ENCODE measurements at places on chromosomes 16 and 17.

DNA sequence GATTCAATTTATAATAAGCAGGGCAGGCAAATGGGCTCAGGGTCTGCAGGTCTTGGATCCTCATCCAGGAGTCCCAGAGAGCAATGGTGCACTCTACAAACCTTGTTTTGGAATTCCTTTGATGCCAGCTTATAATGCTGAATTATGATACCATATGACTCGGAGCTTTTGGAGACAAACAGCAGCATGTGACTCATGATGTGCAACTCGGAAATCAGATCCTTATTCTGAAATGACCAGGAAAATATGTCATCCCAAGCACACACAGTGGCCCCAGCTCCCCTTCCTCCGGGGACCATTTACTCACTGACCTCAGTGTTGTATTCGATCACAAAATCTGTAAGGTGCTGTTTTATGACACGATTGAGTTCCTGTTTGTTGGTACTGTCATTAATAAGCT lies 20.2 kb upstream of the UMOD start:
- DNase-seq, result no peak

DNA sequence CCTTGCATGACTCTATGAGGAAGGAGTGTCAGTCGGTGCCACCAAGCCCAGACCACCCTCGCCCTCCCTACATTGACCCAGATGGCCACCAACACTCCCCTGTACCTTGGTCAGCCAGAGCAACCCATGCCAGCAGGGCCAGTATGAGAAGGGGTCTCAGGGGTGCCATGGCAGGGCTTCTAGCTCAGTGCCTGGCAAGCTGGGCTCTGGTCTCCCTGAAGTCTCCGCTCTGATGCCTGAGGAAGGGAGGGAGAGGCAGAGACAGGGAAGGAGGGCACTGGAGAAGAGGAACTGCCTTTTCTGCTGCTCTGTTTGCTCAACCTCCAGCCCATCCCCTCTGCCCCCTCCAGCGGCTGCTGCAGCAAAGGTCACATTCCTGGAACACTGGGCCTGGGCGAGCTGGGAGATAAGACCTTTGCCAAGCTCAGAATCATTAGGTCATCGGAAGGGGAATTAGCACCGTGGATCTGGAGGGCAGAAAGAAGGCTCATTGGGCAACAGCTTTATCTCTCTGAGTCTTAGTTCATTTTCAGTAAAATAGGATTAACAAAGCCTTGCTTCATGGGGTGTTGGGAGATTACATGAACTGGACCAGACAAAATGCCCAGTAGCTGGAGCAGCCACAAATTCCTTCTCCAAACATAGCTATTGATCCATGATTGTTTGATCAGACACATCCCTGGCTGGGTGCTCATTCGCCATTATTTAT lies at the start of gene VTN:
TSS of gene VTN (minus strand) at position 273 of the 709 bp plus-strand sequence. CDS start at position 169, 104 bp downstream.
- no peak for DNase-seq

GRCh38 chr16:56936950-56937349 lies 5.0 kb downstream of the HERPUD1 start:
- DNase-seq, result no peak

GRCh38 chr17:70552230-70552981 lies 383.1 kb downstream of the KCNJ2 start:
- no peak for DNase-seq

DNA sequence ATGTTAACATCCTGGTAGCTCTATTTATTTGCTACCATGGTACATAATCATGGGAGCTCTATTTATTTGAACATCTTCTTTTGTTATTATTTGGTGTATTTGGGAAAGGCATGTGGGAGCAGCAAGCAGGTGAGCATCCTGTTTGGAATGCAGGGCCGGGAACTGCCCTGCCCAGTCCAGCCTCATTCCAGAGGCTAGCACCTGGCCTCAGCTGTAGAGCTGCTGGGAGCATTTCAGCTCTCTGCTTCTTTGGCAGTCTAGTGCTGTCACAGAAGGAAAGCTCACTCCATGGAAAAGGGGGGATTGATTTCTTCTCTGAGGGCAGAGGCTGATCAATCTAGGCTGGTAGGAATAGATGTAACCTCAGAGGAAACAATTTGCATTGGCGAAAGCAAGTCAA lies 112.5 kb downstream of the WWOX start:
- no peak for DNase-seq

- DNase-seq, result no peak
Observed at GRCh38 chr16:67170168-67170948, at the start of gene NOL3. Gene NOL3, plus strand, starts transcription at chr16:67170538.

DNA sequence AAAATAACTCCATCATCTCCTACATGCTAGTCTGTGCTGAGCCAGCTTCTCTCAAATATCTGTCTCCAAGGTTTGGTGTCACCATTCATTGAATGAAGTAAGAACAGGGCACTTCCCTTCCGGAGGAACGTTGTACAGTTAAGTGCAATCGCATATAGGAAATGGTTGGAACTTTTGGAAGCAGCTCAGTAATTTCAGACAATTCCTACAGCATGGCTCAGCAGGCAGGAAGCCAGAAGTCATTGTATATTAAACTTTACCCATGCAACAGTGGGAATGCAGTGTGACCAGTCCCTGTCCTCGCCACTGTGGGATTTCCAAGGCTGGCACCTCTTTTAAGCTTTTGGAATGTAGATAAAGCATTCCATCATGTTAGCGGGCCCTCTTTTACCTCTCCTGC lies 51.1 kb upstream of the MYH2 start:
- no peak for DNase-seq

GRCh38 chr16:46612121-46612520 lies 9.1 kb downstream of the SHCBP1 start:
- no peak for DNase-seq

DNA sequence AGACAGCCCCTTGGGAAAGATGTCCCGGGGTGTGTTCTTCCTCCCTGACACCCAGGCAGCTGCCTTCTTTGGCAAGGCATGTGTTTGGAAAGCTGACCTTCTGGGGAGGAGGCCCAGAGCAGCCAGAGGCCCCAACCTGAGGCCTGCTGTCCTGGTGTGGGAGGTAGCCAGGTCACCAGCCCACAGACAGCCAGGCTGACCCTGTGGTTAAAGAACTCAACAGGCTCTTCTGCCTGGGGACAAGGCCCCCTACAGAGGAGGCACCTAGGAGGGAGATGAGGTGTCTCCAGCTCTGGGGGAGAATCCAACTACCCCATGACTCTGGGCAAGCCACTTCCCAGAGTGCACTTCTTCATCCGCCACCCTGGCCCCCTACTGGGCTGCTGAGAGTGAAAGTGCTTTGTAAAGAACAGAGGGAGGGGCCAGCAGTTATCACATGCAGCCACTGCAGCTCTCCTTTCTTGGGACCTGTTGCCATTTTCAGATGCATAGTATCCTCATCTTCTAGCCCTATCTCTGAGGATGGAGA lies 13.1 kb upstream of the SREBF1 start:
- no peak for DNase-seq

- DNase-seq, result no peak
Observed at GRCh38 chr16:71367241-71367976, 8.9 kb downstream of the CALB2 start.

DNA sequence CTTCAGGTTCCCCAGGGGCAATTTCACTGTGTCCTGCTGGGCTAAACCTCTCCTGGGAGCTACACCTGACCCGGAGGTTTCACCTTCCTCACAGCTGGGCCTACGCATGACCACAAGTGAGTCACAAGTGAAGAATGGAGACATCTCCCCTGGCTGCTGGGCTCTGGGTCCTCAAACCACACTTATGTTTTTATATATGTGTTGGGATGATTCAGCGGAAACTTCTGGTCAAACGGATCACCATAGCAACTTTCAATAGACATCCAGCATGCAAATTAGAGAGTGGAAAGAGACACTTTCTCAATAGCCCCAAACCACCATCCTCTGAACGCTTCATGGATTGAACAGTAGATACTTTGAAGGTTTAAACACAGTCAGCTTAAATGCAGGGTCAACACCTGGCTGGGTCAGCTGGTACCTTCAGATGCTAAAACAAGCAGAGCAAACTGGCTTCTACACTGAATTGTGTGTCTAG lies 28.0 kb upstream of the MAF start:
- DNase-seq, result no peak

DNA sequence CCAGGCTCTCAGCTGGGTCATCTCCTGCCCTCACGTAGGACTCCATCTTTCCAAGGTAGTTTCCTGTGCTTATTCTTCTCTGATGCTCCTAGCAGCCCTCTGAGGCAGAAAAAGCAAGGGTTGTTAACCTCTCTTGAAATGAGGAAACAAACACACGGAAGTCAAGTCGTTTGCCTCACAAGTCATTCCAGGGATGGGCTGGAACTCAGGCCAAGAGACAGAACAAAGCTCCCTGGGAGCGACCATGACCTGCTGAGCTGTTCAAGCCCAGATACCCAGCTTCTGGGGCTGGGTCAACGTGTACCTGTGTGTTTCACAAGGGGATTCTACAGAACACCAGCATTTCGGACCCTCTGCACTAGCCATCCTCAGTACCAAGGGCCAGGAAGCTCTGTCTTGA lies 28.1 kb downstream of the SRL start:
- no peak for DNase-seq

- no peak for DNase-seq
Observed at GRCh38 chr17:10648956-10649355, 8.2 kb downstream of the MYH3 start.

- DNase-seq, result no peak
Observed at GRCh38 chr17:40539711-40540411, 25.4 kb downstream of the CCR7 start.

- DNase-seq, result no peak
Observed at GRCh38 chr17:3768769-3769168, 32.2 kb downstream of the ITGAE start.

DNA sequence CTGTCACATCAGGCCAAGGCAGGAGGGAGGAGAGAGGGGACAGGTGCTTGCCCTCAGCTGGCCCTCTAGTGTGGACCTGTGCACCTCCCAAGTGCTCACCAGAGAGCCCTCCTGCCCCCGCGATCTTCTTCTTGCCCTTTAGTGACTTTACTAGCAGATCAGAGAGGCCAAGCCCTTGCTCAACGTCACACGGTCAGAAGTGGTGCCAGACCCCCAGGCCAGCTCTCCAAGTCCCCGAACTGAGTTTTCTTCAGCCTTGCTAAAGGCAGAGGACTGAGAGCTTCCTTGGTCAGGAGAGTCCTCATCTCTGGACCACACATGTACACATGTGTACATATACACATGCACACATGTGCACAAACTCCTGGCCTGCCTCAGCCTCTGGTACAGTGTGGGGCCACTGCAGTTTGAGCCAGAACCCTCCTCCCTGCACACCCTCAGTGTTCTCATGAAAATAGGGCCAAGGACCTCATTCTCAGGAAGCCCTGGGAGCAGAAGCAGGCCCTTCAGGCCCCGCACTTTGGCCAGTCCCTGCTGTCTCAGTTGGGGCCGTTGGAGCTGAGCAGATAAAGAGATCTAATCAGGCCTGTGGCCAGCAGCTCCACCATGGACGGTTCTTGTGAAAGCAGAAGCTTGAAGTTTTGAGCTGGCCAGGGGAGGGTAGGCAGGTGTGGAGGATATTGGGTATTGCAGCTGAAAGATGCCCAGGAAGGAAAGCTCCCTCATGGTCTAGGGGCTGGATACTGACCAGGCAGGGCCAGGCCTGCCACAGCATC lies 7.4 kb upstream of the EPX start:
- DNase-seq, result no peak

GRCh38 chr17:66018786-66019185 lies 173.1 kb downstream of the CEP112 start:
- no peak for DNase-seq

DNA sequence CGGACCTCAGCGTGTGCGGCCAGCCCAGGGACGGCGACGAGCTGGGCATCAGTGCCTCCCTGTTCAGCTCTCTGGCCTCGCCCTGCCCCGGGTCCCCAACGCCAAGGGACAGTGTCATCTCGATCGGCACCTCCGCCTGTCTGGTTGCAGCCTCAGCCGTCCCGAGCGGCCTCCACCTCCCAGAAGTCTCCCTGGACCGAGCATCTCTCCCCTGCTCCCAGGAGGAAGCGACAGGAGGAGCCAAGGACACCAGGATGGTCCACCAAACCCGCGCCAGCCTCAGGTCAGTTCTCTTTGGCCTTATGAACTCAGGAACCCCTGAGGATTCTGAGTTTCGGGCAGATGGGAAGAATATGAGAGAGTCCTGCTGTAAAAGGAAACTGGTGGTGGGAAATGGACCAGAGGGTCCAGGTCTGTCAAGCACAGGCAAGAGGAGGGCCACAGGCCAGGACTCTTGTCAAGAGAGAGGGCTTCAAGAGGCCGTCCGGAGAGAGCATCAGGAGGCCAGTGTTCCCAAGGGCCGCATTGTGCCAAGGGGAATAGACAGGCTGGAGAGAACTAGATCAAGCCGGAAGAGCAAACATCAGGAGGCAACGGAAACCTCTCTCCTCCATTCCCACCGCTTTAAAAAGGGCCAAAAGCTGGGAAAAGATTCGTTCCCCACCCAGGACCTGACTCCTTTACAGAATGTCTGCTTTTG lies 825 bp downstream of the HASPIN start:
- DNase-seq, result no peak
